Cardiac septum (tissue), 1 donor: ENCODE measurements at places on chromosomes 6 and 20. TPM values are rescaled to one million over a fixed set of nuclear protein-coding genes. Genes with fewer than 3 reads are reported as not detected.

MMP24 gene
- 0.40 TPM for total RNA-seq

TAGAP gene
- total RNA-seq, result 0.75 TPM

SLC35D3 gene
- not detected for total RNA-seq

MMP24OS gene
- total RNA-seq, result 63.4 TPM

PNPLA1 gene
- not detected for total RNA-seq

CTAGE9 gene
- total RNA-seq, result not detected

ALDH5A1 gene
- total RNA-seq, result 17.4 TPM

RNF182 gene
- 0.19 TPM for total RNA-seq

THEMIS gene
- 0.08 TPM for total RNA-seq

KIFC1 gene
- total RNA-seq, result 0.24 TPM

RAD21L1 gene
- not detected for total RNA-seq

TP53INP2 gene
- 117 TPM for total RNA-seq

EEF1A2 gene
- 1,211 TPM for total RNA-seq

NTSR1 gene
- 0.08 TPM for total RNA-seq

KCNB1 gene
- total RNA-seq, result 0.38 TPM

FBXO5 gene
- total RNA-seq, result 2.1 TPM

NMBR gene
- total RNA-seq, result not detected

PPP1R3G gene
- 7.7 TPM for total RNA-seq

OPN5 gene
- total RNA-seq, result not detected

ADGRF4 gene
- total RNA-seq, result not detected

OR12D3 gene
- not detected for total RNA-seq

CHD6 gene
- total RNA-seq, result 35.9 TPM

DAAM2 gene
- 10.4 TPM for total RNA-seq

GPLD1 gene
- 0.81 TPM for total RNA-seq

GRCh38 chr20:19662637-19662995, 95.4 kb upstream of the RIN2 start:
- DNase-seq, result no peak

DNA sequence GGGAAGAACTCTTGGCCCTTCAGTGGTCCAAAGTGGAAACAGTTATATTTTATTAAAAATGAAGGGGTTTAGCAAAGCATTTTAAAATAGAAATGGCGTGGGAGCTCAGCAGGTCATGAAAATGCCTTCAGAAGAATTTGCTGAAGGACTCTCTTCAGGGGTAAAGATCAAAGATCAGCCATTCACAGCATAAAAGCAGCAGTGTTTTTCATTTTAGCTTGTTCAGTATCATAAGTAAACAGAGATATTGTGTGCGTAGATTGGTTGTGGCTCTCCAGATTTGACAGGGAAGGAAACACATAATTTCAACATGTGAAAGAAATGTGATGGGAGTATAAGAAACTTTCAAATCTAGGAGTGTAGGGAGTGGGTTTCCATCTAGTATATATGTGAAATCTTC, 519.2 kb upstream of the MAP3K7 start:
- DNase-seq, result no peak

- no peak for DNase-seq
Measured at GRCh38 chr6:46323312-46323965, 152.7 kb upstream of the ENPP5 start.

- DNase-seq, result no peak
Measured at GRCh38 chr6:69038841-69039240, 403.8 kb downstream of the ADGRB3 start.

DNA sequence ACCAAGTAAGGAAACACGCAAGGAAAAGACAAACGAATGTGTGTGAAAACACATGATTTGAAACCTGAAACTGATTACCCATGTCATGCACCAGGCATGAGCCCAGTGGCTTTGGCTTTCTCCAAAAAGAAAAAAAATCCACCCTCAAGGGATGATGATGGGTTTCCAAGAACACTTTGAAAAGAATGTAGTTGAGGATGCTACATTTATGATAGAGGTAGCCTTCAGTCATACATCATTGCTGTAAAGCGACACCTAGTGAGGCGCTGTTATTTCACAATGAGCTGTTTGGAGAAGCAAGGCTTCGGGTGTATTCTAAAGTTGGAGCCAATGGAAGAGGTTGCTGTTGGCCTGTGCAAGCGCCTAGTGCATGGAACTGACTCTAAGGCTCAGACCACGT, 124.9 kb downstream of the SCML4 start:
- DNase-seq, result no peak

DNA sequence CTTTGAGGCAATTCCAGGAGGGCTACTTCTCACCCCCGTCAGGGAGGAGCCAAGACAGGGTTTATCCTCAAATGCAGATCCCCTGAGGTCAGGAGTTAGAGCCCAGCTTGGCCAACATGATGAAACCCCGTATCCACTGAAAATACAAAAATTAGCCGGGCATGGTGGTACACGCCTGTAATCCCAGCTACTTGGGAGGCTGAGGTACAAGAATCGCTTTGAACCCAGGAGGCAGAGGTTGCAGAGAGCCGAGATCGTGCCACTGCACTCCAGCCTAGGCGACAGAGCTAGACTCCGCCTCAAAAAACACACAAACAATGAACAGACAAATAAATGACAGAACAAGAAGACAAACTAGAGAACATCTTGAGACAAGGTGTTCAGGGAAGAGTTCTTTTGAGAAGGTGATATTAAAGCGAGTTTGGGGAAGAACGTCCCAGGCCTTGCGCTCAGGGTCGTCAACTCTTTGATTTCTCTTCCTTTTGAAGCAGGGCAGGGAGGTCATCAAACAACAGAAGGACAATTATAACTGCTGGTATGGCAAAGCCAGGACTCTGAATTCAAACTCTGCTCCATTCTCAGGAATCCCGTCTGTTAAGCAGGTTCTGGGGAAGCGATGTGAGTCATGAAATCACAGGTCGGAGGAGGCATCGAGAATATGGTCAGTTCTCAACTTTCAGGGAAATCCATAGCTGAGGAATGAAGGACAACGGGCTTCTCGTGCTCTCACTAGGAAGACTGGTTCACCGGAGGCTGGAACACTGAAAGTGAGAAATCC, 1.4 kb upstream of the RALY start:
- DNase-seq, result no peak

DNA sequence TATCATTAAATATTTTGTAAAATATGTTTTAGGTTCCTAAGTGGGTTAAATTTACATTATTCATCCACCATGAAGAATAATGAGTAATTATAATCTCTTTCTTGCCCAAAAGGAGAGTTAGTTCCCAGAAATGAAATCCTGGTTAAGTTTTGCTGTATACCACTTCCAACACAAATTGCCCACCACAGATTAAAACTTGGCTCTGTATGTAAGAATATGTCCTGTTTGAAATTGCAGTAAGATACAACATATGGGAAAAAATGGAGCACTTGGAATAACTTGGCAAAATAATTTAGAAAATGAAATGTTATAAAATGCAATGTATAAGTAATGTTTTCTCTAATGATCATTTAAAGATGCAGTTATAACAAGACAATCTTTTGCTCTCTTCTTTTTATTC, 64.3 kb upstream of the GJE1 start:
- DNase-seq, result no peak

- no peak for DNase-seq
Measured at GRCh38 chr6:150243620-150244314, 100.9 kb downstream of the PPP1R14C start.

GRCh38 chr6:31776989-31777666, at the start of gene VWA7:
Gene VWA7 (minus strand): TSS chr6:31777328. CDS start chr6:31776779, 549 bp downstream.
- peak; percentile 86 for DNase-seq

DNA sequence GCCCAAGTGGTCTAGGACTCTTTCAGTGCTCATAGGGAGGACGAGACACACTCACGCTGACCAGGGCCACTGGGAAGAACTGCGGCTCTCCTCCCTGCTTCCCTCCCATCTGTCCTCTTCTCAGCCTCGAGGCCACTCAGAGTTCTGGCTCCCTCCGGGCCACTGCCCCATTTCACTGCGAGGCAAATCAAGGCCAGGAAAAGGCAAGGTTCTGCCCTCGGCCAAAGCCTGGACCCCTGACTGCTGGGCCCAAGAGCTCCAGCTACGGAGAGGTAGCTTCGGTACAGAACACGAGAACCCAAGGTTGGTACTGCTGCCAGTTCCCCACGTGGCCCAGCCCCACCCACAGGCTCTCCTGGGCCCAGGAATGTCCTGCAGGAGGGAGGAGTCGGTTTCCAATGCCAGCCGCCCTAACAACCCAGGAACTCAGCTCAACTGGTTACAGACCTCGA, 14.7 kb downstream of the PI16 start:
- DNase-seq, result no peak

DNA sequence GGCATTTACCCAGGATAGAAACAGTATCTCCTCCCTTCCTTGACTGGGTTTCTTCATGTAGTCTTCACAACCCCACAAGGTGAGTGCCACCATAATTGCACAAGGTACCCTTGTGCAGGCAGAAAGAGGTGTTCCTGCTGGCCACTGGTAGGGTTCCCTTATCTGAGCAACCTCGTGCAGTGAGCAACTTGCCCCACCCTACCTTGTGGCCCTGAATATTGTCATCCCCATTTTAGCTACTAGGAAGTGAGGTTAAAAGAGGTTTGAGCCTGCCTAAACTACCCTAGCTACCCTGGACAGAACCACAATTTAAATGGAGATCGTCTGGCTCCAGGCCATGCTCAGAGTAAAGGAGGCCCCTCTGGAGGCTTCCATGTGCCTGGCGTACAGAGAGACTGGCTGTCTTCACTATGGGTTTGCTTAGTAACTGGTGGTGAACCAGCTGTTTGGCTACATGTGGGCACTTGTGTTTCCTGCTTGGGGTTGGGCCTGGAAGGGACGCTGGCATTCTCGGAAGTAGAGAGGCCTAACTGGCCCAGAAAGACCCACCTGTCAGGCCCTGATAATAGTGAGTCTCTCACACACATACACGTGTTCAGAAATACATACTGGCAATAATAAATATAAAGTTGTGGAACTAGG, 148.8 kb downstream of the LRFN2 start:
- DNase-seq, result no peak

GRCh38 chr6:4781426-4781825, 5.2 kb downstream of the CDYL start:
- no peak for DNase-seq

DNA sequence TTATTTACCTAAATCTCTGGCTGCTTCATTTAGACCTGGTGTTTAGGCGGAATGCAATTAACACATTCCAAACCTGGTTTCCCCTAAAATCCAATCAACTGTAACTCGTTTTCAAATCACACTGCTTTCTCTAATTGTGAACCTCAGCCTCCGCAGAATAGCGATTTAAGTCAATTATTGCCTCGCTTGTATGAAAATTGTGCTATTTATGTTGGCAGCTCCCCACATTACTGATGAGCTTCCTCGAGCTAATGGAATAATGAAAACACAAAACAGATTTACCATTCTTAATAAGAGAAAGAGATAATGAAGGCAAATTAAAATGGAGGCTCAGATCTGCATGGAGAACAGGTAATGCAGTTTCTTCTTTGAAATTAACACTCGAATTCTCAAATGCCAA, 67.9 kb downstream of the SLC2A10 start:
- no peak for DNase-seq

DNA sequence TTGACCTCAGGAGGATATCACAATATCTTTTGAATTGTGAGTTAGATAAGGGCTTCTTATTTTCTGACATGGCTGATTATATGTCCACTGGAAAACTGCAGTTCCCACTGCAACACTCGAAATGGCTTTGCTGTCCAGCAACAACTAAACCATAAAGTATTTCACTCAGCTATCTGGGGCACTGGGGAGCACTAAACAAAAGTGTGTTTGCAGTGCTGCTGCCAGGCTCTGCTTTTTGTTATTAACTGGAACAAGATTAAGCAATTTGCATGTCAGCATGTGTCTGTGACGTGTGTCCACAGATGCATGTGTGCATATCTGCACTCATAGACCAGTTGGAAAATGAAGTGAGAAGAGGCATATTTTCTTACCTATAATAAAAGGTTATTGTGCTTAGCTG, 107.8 kb upstream of the CCN2 start:
- no peak for DNase-seq

GRCh38 chr20:52150440-52151258, 40.9 kb downstream of the ZFP64 start:
- no peak for DNase-seq

DNA sequence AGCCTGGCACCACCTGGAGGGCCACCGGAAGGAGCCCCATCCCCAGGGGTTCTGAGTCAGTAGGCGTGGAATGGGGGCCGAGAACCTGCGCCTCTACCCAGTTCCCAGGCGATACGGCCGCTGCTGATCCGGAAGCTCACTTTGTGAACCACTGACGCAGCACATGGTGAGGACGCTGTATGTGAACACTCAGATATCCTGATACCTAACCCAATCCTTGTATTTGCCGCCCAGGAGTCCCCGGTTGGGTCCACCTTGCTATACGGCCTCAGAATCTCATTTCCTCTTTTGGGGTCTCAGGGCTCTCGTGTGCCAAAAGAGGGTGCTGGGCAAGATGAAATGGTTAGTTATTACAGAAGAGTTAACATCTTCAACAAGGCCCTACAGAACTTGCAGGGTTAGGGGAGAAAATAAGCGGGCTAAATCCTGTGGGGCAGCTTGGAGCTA, 604 bp upstream of the RAB5IF start:
- no peak for DNase-seq

DNA sequence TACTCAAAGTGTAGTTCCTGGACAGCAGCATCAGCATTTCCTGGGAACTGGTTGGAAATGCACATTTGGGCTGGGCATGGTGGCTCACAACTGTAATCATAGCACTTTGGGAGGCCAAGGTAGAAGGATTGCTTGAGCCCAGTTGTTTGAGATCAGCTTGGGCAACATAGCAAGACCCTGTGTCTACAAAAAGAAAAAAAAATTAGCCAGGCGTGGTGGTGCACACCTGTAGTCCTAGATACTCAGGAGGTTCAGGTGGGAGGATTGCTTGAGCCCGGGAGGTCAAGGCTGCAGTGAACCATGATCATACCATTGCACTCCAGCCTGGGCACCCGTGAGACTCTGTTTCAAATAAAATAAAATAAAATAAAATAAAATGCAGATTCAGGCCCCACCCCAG, 156.2 kb downstream of the CDC5L start:
- no peak for DNase-seq

- no peak for DNase-seq
Measured at GRCh38 chr6:53326372-53327016, 22.3 kb downstream of the ELOVL5 start.

GRCh38 chr6:98871057-98871456, 36.7 kb downstream of the POU3F2 start:
- DNase-seq, result no peak

DNA sequence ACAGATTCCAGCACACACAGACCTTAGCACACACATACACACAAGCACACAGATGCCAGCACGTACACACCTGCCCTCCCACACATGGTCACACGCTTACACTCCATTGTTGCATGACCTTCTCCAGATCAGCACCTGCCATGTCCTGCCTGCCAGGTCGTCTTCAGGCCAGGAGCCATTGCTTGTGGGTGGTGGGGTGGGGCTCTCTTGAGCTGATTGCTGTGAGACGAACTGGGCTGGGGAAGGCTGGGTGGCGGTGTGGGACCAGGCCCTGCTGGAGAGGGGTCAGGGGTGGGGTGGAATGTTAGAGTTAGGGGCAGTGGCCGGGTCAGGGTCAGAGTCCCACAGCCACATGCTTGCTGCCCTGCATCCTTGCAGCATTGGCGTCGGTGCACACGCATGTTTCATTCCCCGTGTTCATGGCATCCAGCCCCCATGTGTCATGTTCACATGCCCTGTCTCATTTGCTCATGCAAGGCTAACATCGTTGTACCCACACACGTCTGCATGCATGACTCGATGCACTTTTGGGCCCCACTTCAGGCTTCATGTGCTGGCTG, 6.5 kb upstream of the NPBWR2 start:
- peak; percentile 62 for DNase-seq
